Stimulated activated CD4-positive, alpha-beta T cell treated with anti-CD3 and anti-CD28 coated beads, Interleukin-1b, Interleukin-23, amount 100 ng/mL, for 1 hour (primary cell): ENCODE measurements at places on chromosomes 1 and 21.

DNA sequence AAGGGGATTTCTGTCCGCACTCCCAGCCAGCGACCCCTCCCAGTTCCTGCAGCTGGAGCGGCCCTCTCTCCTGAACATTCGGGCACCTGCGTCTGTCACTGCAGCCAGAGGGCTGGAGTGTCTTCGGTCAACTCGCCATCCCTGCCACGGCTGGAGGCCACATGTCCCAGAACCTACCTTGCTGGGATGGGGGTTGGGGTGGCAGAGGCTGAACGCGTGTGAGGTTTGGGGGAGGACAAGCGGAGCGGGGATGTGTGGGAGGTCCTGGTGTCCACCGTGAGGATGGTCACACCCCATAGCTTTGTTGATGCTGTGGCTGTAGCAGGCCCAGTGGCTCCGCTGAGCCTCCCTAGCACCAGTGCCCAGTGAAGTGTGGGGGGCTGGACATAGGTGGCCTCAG, 14.8 kb upstream of the C1orf174 start:
- no peak for DNase-seq

GRCh38 chr1:231417513-231417912, 4.6 kb downstream of the EGLN1 start:
- DNase-seq = no peak

- no peak for DNase-seq
Observed at GRCh38 chr1:155038602-155039307, 5.1 kb downstream of the DCST1 start.

DNA sequence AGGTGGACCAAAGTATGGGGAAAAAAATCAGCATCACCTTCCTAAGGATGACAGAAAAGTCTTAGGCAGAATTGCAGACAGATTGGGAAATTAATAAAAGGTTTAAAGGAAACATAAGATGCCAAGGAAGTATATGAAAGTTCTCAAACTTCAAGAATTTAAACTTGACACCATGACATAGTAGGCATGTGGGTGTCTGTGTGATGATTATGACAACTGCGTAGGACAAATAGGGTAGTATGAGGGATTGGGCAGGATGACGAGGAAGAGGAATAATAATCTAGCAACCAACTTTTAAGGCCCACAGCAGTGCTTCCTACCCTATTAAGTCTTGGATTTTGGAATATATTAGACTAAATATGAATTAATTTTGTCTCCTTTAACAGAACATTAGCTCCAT, 52.4 kb downstream of the HNRNPR start:
- no peak for DNase-seq

- no peak for DNase-seq
Observed at GRCh38 chr1:229024528-229025130, 246.3 kb upstream of the RAB4A start.

GRCh38 chr1:182257369-182258063, 134.1 kb downstream of the GLUL start:
- no peak for DNase-seq

- DNase-seq = no peak
Observed at GRCh38 chr21:41772351-41773080, 5.7 kb upstream of the RIPK4 start.

- DNase-seq = no peak
Observed at GRCh38 chr1:41650028-41650880, 165.8 kb upstream of the EDN2 start.

DNA sequence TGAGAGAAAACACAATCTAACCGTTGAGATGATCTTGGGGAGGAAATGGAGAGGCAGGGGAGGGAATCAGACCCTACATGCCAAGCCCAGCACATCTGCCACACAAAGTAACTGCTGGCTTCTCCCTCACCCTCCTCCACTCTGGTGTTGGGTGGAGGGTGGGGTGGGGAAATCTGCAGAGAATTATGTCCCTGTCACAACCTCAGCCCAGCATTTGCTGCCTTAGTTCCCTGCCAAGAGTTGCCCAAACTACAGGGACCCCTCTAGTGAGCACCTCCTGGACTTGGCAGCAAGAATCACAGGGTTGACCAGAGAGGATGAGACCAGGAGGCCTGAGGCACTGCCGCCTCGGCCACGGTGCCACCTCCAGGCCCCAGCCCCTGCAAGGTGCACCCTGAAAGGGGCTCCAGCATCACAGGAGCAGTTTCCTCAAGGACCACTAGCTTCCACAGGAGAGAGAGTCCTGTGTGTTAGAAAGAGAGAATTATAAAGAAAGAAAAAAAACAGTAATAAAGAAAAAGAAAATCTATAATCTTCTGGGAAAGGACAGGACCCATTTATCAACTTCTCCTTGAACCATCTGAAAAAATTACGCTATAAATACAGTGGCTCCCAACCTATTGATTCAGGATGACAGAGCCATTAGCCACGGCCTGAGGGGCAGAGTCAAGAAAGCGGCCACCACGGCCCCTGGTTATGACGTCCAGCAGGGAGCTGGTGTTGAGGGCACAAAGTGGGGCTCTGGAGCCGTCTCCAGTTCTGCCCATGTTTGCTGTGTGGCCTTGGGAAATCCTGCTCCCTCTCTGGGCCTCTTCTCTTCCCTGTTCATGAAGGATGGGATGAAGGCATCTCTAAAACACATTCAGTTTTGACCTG, 451.7 kb downstream of the MATN1 start:
- no peak for DNase-seq

DNA sequence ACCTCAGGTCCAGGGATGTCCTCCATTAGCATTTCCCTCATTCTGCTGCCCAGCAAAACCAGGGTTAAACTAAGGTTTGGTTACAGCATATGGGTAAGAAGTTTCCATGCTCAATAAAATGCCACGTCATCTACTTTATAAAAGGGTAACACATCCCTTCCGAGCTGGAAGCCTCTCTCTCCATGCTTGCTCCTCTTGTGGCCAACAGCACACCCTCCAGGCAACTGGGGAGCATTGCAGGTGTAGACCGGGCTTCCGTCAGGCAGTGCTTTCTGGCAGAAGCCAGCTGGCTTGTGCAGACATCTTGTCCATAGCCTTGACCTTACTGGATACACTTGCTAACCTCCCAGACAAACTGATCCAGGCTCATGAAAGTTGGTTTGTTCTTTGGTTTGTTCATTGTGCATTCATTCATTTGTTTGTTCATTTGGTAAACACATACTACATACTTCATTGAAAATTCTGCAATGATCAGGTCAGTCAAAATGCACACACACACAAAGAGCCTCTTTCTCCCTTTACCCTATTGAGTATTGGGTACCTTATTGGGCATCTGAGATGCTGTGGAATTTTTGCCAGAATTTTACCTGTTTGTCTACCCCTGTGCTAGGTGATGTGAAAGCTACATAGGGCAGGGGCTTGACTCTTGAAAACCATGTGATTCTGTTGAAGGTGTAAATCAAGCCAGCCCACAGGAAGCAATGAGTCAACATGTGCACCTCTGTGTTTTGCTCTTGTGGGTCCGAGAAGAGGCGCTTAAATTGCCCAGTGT, 422.8 kb downstream of the CAMTA1 start:
- no peak for DNase-seq

GRCh38 chr1:212675675-212676074, 24.0 kb downstream of the BATF3 start:
- no peak for DNase-seq

GRCh38 chr1:55702064-55702463, 486.9 kb upstream of the USP24 start:
- no peak for DNase-seq

DNA sequence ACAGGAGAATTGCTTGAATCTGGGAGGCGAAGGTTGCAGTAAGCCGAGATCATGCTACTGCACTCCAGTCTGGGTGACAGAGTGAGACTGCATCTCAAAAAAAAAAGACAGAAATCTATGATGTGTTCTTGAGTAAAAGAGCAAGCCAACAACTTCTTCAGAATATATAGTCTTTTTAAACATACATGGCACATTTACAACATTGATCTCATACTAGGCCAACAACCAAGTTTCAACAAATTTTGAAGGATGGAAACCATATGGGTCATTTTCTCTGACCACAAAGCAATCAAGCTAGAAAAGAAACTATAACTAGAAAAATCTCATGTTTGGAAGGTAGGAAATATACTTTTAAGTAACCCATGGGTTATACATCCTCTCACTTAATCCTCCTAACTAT, 38.3 kb downstream of the PAFAH2 start:
- DNase-seq = no peak

- no peak for DNase-seq
Observed at GRCh38 chr1:84674705-84675104, 15.6 kb downstream of the SSX2IP start.

DNA sequence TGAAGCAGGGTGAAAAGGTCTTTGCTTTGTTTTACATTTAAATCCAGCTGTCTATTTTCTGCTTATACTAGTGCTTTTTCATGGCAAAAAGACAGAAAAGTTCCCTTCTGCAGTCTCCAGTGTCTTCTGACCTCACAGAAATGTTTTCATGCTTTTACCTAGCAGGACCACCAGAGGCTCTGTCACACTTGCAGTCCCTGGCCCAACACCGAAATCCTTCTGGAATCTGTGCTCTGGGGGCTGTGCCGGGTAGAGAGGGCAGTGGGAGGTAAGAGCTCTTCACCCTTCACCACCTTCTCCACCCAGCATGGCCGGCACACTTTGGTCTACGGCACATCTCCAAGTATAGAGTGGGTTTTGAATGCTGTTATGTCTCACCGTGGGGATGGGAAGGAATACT, 20.8 kb downstream of the GNAT2 start:
- no peak for DNase-seq

DNA sequence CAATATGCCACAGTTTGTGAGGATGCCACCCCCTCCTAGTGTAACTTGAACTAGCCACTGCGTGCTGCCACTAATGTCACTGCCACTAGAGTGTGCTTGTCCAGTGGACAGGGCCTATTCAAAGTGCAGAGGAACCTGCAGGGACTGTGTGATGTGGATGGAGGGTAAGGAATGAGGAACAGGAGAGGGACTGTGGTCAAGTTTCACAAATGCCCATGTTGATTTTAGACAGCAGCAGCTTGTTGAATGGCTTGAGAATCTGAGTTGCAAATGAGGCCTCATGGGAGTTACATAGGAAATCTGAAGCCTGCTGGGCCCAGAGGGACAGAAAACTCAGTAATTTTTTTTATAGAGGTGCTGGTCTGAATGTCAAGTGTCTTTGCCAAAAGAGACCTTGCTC, 112.3 kb downstream of the HHAT start:
- DNase-seq = no peak

DNA sequence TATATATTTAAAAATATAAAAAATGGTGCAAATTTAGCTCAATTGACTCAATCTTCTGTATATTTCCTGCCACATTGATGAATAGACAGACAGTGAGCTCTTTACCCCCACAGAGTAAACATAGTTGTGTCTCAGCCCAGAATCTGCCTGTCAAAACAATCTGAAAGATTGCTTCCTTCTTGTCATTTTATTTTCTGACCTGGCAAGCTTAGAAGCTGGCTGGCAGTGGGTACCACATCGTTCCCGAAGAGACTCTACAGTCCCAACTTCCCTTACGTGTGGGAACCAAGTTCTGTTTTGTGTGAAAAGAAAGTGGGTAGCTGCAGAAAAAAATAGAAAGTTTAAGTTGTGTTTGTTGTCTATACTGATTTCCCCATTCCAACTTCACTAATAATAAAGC, 629.3 kb upstream of the NEGR1 start:
- DNase-seq = no peak

DNA sequence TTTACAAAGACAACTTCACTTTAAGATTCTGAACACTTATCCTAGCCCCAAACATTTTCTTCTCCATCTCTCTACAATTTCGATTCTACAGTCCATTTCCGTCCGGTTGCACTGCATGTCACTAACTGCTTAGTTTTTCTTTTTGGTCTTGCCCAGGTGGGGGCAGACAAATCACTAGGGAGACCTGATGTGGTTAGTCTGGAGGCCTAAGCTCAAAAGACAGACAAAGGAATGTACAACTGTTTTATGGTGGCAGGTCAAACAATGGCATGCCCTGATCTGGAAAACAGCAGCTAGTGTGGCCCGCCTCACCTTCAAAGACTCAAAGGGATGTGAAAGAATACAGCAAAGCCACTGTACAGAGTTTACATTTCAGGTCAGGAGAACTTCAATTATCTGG, 3.8 kb downstream of the ETV3 start:
- no peak for DNase-seq

DNA sequence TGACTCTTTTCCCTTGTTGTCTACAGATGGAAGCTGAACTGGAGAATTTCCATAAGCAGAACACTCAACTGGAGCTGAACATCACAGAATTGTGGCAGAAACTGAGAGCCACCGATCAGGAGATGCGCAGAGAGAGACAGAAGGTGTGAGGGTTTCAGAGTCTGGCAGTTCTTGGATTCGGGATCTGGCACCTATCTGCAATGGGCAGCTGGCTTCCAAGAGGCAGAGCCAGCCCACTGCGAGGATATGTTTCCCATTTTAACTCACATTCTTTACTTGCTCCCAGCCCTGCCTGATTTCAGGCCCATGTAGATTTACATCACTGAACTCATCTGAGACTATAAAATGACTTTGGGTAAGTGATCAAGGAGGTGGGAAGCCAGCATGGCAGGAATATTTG, 37.3 kb upstream of the TMEM125 start:
- DNase-seq = no peak

DNA sequence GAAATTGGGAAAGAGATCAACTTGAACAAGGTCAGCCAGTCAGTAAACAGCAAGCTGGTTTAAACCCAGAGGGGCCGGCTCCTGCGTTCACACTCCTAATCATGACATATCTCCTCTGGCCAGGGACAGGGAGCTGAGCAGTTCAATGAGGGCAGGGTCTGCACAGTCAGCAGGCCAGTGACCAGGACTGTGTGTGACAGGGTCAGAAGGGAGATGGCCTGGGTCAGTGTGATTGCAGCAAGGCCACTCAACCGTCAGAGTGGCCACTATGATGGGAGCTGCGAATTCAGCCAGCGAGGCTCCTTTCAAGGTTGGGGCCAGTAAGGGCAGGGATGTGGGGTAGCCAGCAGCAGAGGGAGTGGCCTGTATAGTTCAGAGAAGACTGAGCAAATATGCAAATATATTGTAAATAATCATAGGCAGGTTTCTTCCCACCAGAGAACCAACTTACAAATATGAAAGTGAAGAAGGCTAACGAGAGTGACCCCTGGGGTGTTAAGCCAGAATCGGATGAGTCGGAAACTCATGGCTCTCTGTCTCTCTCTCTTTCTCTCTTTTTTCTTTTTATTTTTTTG, 20.0 kb downstream of the NOL9 start:
- no peak for DNase-seq

- DNase-seq = no peak
Observed at GRCh38 chr1:217188280-217189237, 442.3 kb downstream of the GPATCH2 start.

- no peak for DNase-seq
Observed at GRCh38 chr1:1567152-1567875, 7.3 kb downstream of the SSU72 start.

GRCh38 chr1:87194271-87194774, 134.4 kb upstream of the LMO4 start:
- no peak for DNase-seq

- no peak for DNase-seq
Observed at GRCh38 chr1:205192287-205192686, 19.2 kb downstream of the DSTYK start.

GRCh38 chr21:24290151-24290833, 1317.0 kb downstream of the MRPL39 start:
- DNase-seq = no peak
